CD4-positive, CD25-positive, alpha-beta regulatory T cell (primary cell): ENCODE measurements at places on chromosomes 3 and 15. TPM values are rescaled to one million over a fixed set of nuclear protein-coding genes. Genes with fewer than 3 reads are reported as not detected.

DNA sequence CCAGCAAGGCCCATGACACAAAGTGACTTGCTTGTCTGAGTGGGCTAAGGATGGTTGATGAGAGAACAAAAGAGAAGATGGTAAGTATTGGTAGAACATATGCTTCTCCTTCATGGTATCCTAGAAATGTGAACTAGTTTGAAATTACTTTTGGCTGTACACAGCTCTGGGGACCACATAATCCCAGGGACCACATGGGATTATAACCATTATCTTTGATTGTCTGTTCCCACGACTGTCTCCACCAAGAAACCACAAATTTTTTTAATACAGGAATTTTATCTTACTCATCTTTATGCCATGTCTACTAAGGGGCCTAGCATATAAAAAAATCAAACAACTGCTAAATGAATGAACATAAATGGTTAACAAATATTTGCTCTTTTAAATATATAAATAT lies 155.3 kb upstream of the PRICKLE2 start:
- DNase-seq = no peak

DNA sequence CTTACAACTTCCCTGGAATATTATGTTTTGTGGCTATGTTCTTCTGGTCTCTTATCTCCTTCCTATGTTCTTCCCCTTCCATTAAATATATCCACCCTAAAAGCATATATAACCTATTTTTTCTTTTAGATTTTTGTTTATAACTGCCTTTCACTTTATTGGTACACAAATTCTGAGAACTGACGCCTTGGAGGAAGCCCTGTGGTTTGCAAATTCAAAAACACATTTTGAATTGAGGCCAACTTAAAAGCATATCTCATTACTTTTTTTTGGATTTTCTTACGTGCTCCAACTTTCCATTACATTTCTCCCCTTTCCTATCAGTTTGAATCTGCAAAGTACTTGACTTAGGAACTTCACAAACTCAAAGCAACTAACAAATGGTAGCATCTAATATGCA lies 15.3 kb upstream of the COLQ start:
- DNase-seq = no peak

DNA sequence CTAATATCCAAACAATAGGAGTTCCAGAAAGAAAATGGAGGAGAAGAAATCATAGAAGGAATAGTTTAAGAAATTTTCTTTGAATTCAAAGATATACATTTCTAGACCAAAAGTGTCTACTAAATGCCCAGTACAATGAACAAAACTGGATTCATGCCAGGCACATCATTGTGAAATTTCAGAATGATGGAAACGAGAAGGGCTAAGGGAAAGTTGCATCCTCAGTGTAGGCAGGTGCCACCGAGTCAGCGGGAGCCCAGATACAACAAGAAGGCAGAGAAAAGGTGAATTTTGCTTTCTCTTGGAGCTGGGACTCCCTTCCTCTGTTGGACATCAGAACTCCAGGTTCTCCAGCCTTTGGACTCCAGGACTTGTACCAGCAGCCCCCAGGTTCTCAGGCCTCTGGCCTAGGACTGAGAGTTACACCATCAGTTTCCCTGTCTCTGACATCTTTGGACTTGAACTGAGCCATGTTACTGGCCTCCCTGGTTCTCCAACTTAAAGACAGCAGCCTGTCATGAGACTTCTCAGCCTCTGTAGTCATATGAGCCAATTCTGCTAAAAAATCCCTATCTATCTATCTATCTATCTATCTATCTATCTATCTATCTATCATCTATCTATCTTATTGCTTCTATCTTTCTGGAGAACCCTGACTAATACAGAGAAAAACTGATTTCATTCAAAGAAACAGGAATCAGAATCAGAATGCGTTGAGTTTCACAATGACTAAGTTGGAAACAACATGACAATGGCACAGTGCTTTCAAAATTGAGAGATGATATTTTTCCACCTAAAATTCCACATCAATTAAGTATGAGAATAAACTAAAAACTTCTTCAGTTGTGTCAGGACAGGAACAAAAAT lies 207.7 kb downstream of the FAM43A start:
- DNase-seq = peak; percentile 11

LNP1 gene
- 0.73 TPM for polyA plus RNA-seq

DNA sequence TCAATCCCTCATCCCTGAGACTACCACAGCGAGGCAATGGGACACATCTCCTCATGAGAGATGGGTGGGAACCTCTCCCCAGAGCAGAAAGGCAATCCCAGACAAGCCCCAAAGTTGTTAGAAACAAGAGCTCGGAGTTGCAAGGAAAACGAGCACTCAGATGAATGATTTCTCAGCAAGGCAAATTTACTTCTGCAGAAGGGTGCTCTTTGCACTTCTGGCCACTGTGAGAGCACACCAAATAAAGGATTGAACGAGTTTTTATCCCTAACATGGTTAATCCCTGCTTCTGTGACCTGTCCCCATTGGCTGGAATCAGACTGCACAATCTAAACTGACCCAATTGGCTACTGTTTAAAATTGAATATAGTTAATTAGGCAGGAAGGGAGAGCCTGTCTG lies 339.1 kb upstream of the POU1F1 start:
- no peak for DNase-seq

DNA sequence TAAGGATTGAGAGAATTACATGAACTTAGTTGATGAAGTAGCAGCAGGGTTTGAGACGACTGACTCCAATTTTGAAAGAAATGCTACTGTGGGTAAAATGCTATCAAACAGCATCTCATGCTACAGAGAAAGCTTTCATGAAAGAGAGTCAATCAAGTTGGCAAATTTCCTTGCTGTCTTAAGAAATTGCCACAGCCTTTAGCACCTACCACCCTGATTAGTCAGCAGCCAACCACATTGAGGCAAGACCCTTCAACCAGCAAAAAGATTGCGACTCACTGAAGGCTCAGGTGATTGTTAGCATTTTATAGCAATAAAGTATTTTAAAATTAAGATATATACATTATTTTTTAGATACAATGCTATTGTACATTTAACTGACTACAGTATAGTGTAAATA lies 80.9 kb downstream of the RAP2B start:
- DNase-seq = no peak

GRCh38 chr15:98174841-98175240 lies 214.3 kb downstream of the ARRDC4 start:
- DNase-seq = no peak

SLITRK3 gene
- polyA plus RNA-seq = not detected

TRIM69 gene
- polyA plus RNA-seq = 51.4 TPM

DNA sequence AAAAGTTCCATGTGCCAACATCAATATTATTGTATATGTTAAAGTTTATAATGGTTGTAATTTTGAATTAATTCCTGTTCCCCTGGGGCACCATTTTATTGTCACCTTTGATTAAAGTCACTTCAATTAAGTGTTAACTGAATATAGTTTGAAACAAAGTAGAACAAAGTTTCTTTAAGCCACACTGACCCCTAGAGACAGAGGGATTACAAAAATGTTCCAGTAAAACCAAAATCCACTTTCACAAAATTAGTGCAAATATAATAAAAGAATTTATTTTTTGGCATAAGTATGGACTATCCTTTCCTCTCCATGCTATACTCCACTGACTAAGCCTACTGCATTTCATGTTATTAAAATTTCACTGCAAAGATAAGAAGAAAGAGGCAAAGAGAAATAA lies 123.9 kb downstream of the ZMAT3 start:
- DNase-seq = no peak

GRCh38 chr3:170631755-170632488 lies 46.0 kb upstream of the SLC7A14 start:
- DNase-seq = no peak

PATL2 gene
- 9.0 TPM for polyA plus RNA-seq
